Spinal cord (tissue), 10 donors: ENCODE measurements at places on chromosomes 3 and 15. TPM values are rescaled to one million over a fixed set of nuclear protein-coding genes. Genes with fewer than 3 reads are reported as not detected.

DNA sequence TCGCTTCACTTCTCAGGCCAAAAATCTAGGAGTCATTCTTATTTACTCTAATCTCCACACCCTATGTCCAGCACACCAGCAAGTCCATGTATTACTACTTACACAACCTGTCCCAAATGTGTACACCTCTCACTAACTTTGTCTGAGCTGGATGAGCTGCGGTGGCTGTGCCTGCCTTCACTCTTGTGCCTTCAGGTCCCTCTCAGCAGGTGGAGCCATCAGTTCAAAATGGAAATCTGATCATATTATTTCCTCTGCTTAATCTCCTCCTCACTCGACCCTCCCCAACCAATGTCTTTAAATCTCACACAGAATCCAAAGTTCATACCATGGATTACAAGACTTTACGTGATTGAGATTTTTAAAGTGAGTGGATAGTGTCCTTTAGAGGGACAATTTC, 82.8 kb downstream of the SSR3 start:
- no peak for DNase-seq

GRCh38 chr3:156593814-156594213, 38.9 kb upstream of the SSR3 start:
- DNase-seq, result peak; percentile 23

- peak; percentile 19 for DNase-seq
These were observed 61.2 kb downstream of the TSC22D2 start for GRCh38 chr3:150469031-150469930.

- DNase-seq, result no peak
These were observed 62.8 kb downstream of the ISG20 start for GRCh38 chr15:88701561-88702095.

DNA sequence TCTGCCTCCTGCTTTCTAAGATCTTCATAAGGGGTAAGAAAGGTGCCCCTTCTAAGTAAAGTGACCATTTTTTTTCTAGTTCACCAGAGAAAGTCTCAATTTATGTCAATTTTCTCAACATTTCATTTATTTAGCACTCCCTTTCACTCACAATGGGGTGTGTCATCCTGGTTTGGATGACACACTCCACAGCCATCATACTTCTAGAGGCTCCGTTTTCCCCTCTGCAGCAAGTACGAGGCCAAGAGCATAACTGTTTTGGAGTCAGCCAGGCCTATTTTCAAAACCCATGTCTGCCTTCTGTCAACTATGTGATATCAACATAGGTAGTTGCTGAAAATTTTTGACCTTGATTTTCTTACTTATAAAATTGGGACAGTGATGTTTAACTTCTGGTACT, 703.2 kb downstream of the NLGN1 start:
- no peak for DNase-seq

- DNase-seq, result no peak
These were observed 21.3 kb downstream of the SLC35G2 start for GRCh38 chr3:136840252-136840651.

DNA sequence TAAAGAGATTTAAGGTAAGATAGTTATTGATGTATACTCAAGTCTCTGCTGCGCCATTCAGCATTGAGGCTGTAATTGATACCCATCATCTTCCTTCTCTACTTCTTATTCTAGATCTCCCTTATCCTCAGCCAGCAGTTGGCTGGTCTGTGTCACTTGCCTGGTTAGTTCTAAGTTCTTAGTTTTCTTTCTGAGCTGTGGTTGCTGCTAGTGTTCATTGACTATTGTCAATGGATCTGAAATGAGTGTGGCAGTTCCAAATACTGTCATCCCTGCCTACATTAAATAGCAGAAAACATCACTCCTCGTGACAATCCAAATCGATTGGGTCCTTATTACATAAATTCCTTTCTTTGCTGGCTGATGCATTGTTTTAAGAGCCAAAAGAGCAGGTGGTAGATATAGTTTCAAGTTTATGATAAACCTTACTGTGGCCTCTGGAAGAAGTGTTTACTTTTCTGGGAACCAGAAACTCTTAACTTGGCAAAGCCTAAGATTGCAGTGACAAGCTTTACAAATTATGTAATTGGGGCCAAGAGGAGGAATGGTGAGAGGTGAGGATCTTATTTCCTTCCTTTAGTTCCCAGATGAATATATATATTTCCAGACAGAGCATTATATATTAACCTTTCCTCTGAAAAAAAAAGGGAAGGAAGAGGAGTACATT, 168.0 kb downstream of the GMNC start:
- DNase-seq, result no peak

DNA sequence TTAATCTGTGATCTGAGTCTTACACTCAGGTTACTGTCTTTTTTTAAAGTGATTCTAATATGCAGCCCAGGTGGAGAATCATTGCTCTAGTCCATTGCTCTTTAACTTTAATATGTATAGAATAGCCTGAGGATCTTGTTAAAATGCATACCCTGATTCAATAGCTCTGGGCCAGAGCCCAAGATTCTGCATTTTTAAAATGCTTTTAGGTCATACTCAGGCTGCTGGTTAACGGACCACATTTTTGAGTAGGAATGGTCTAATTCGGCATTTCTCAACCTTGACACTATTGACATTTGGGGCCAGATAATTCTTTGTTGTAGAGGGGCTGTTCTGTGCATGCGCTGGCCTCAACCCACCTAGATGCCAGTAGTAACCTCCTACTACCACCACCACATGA, 20.9 kb upstream of the FSTL1 start:
- no peak for DNase-seq

DNA sequence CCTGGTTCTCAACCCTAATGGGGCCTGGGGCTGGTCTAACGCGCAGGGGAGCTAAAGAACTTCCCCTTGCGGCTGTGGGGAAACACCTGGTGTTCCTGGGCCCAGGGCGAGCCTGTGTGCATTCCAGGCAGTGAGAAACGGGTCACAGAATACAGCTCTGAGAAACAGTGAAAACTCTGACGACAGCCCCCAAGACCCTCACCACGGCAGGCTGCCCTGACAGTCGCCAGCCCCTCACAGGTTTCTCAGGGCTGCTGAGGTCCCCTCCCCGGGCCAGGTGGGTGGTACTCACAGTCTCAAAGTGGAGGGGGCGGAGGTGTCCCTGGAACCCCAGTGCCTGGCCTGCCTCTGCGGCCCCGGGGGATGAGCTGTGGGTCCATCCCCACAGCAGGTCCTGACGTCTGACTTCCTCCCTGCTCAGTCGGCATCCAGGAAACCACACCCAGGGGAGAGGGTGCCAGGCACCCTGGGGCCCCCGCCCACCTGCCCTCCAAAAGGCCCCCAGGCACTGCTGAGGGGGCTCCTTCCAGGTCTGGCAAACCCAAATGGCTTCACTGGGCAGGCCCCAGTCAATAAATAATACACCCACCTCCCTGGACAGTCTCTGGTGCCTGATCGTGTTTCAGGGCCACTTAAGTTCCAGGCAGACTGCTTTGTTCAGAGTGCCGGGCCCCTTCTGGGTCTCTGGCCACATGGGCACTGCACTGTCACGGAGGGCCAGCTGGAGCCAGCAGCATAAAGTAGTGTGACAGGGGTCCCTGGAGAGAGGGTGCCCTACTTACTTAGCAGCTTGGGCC, 57.7 kb downstream of the IQSEC1 start:
- no peak for DNase-seq

- no peak for DNase-seq
These were observed 1028.3 kb upstream of the NR2F2 start for GRCh38 chr15:95302206-95302605.

DNA sequence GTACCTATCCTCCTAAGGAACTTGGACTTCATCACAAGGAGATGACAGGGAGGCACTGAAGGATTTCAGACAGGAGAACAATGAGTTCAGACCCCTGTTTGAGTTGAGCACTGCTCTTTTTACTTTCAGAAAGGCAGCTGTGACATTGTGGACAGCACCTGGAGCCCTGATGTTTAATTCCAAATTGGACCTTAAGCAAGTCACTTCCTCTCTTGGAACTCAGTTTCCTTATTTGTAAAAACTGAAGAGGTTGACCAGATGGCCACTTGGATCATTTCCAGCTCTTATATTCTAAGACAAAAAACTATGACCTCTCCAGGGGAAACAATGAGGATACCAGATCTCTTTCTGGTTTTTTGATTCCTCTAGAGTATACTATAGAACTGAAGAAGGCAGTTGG, 34.1 kb upstream of the SMAD3 start:
- no peak for DNase-seq

DNA sequence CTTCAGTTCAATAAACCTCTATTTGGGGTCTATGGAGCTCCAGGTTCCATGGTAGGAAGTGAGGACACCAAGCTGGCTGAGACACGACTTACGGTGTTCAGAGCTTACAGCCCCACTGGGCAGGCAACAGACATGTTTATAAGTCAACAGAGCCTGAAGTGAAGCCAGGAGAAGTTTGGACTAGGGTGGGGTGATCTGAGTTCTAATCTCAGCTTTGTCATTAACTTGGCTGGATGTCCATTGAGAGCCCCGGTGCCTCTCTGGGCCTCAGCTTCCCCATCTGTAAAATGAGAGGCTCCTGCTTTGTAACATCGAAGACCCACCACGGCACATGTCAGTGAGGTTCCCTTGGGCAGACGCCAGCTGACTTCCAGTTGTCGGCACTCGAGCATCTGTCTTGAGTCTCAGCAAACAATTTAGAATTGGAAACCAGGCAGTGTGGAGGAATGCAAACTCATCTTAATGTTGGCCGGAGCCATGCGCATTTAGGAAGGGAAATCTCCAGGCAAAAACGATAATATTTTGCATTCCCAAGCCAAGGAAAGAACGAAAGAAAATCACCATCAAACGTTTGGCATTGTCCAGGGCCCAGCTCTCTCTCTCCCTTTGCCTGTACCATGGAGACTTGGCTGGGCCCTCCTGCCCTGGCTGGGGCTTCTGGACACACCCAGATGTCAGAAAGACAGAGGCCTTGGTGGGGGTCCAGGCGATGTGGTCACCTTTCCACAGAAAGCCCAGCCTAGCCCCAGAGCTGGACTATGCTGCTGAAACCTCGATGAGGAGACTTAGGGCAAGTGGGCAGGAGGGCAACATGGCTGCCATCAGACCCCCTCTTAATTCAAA, 18.4 kb downstream of the ITGA11 start:
- no peak for DNase-seq

GRCh38 chr15:36331531-36332275, 247.7 kb upstream of the CDIN1 start:
- DNase-seq, result no peak

The TNNC1 gene
- 17.9 TPM for total RNA-seq

The DET1 gene
- total RNA-seq, result 8.8 TPM

The PRICKLE2 gene
- total RNA-seq, result 24.2 TPM

The IL5RA gene
- 5.7 TPM for total RNA-seq
